Urinary bladder (tissue), 4 donors: ENCODE measurements at places on chromosomes 13 and 19. TPM values are rescaled to one million over a fixed set of nuclear protein-coding genes. Genes with fewer than 3 reads are reported as not detected.

Gene POU2F2
- total RNA-seq, result 0.95 TPM

DNA sequence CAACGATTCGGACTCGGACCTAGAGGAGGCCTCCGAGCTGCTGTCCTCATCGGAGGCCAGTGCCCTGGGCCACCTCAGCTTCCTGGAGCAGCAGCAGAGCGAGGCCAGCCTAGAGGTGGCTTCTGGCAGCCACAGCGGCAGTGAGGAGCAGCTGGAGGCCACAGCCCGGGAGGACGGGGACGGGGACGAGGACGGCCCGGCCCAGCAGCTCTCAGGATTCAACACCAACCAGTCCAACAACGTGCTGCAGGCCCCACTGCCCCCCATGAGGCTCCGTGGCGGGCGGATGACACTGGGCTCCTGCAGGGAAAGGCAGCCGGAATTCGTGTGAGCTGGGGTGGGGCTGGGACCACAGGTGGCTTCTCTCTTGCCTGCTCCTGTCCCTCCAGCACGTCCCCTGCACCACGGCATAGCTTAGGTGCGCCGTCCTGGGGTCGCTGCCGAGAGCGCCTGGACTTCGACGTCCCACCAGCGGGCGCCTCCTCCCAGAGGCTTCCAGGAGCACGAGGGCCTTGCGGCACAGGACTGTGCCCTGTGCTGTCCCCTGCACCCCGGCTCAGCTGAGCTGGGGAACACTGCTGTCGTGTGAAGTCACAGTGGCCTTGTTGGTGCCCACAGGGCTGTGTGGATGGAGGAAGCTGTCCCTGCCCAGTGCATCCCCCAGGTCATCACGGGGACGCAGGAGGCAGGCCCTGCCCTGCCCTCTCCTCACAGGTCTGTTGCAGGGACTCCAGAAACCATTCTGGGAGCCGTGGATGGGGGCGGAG lies 9.3 kb downstream of the POLR2E start:
- no peak for DNase-seq

GRCh38 chr13:31090096-31090495 lies 71.6 kb downstream of the HSPH1 start:
- no peak for DNase-seq

GRCh38 chr19:23241419-23241818 lies 8.8 kb downstream of the ZNF724 start:
- DNase-seq, result no peak

DNA sequence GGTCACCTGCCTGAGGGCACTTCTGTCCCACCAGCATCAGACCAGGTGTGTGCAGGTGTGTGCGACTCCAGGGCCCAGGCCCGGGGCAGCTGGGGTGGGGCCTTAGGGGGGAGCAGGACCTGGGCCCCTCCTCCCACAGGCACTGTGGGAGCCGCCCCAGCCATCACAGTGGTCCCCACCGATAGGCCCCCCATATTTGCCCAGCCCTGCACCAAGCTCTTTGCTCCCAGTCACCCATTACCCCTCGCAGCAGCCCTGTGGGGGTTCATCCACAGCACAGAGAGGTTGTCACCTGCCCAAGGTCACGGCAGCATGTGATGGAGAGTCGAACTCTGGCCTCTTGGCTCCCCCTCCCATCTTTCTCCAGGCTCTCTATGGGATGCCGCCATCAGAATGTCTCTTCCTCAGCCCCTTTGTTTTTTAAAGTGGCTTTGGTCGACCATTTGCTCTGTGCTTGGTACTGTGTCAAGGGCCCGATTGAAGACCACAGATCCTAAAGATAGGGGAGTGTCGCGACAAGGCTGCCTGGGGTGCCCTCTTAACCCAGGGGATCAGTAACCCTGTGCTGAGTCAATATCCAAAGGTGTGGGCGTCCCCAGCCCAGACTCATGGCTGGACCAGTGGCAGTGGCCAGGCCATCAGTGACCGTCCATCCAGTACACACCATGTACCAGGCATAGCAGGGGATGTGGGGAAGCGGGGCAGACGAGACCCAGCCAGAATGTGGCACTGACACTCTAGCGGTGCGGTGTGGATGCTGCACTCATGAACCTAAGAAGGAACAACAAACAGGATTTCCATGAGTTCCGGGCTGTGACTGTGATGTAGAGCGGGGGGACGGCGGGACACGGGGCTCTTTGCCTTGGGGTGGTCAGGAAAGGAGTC lies 28.3 kb upstream of the NCCRP1 start:
- no peak for DNase-seq
